Activated CD4-positive, alpha-beta T cell treated with anti-CD3 and anti-CD28 coated beads for 36 hours (primary cell): ENCODE measurements at places on chromosomes 2 and 18. TPM values are rescaled to one million over a fixed set of nuclear protein-coding genes. Genes with fewer than 3 reads are reported as not detected.

Gene BCS1L
- total RNA-seq: 74.3 TPM

Gene ARHGAP15
- 62.6 TPM for total RNA-seq

Gene TWIST2
- not detected for total RNA-seq

Gene RGPD4
- total RNA-seq: 0.14 TPM

Gene MAP3K19
- not detected for total RNA-seq

Gene STARD6
- 0.23 TPM for total RNA-seq

Gene CBLN2
- not detected for total RNA-seq
